ENCODE measurements at places on chromosomes 6 and 20.

DNA sequence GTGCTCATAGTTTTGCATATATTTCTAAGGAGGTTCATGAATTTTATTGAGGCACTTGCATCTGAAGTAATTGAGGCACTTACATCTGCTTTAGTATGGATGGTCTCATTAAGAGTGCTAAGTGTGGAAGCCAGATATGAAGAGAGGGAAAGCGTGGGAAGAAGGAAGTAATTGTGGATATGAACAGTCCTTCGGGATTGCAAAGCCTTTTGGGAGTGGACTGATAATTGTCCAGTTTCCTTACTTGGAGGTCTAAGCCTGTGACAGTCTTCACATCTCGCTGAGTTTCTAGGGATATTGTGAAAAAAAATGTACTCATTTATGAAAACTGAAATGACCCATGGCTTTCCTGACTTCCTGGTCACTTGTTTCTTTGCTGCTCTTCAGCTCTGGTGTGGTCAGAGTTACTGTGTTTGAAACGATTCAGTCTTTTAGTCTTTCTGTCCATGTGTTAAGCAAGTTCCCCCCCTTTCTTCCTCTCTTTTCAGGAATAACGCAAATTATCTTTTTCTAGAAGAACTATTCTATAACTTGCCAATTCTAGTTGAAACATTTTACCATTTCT lies 137.3 kb downstream of the ZFAND3 start:
- DNase-seq = no peak

DNA sequence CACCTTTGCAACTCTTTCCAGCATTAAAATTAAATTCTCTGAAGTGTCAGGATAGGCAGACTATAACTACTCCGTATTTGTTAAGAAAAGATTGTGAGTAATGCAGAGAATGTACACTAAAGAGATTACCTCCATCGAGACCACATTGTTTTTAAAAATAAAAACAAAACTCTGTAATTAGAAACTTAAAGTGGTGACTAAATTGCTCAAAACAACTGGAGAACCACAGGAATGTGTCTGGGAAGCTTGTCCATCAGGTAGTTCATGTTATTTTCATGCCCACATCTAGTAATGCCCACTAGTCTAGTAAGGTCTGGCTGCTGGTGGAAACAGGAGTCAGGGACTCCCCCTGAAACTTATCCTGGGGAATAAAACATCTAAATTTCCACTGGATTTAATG lies 103.0 kb upstream of the FOXQ1 start:
- peak; percentile 14 for DNase-seq

DNA sequence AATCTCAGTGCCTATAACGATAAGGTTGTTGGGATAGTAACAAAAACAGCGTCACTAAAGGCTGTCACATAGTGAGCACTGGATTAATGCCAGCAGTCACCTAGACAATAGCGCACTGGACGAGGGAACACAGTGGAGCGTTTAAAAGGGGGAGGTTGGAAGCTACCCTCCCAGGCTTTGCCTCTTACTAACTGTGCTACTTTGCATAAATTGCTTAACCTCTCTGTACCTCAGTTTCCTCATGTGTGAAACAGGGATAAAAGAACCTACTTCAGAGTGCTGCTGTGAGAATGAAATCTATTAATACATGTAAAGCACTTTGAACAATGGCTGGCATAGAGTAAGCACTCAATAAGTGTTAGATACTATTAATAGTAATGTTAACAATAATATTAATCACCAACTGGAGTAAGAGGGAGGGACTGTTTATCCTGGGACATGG lies 10.5 kb downstream of the BCL2L1 start:
- DNase-seq = no peak

- DNase-seq = no peak
Measured at GRCh38 chr20:11992426-11992825, 74.7 kb downstream of the BTBD3 start.

GRCh38 chr6:1266686-1267056 lies 45.2 kb upstream of the FOXQ1 start:
- no peak for DNase-seq

GRCh38 chr6:11754625-11755271 lies 23.9 kb downstream of the ADTRP start:
- no peak for DNase-seq

DNA sequence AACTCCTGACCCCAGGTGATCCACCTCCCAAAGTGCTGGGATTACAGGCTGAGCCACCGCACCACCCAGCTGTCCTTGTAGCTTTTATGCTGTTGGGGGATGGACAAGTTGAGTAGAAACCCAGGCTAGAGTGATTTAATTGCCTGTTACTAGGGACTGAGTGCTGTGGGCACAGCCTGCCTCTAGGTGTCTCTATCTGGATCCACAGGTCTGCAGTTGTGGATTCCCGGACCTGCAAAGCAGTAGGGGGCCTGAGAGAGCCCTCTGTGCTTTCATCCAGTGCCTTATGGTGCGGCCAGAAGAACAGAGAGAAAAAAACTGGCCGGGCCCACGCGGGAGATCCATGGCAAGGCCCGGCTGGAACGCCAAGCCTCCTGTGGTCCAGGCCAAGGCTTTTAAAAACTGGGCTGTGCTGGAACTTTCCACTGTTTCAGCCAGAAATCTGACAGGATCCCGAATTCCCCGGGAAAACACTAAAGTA lies 5.2 kb downstream of the SIRPA start:
- DNase-seq = no peak

GRCh38 chr6:43060034-43060754 lies 763 bp downstream of the KLC4 start:
- no peak for DNase-seq

GRCh38 chr6:100761841-100762240 lies 119.3 kb downstream of the ASCC3 start:
- DNase-seq = no peak

- no peak for DNase-seq
Measured at GRCh38 chr6:111591901-111592461, 13.7 kb downstream of the TRAF3IP2 start.

GRCh38 chr20:13102694-13103093 lies 93.9 kb downstream of the SPTLC3 start:
- DNase-seq = no peak

- no peak for DNase-seq
Measured at GRCh38 chr6:167933290-167933689, 64.2 kb upstream of the KIF25 start.
